ENCODE measurements at places on chromosomes 2 and 18.

- DNase-seq: no peak
Observed at GRCh38 chr2:38661306-38661705, 4.6 kb upstream of the GALM start.

- no peak for DNase-seq
Observed at GRCh38 chr18:9643549-9643948, 29.2 kb upstream of the PPP4R1 start.

GRCh38 chr2:130776550-130776949 lies 21.2 kb downstream of the AMER3 start:
- no peak for DNase-seq

- DNase-seq: no peak
Observed at GRCh38 chr18:23664674-23665073, 2.0 kb upstream of the ANKRD29 start.

DNA sequence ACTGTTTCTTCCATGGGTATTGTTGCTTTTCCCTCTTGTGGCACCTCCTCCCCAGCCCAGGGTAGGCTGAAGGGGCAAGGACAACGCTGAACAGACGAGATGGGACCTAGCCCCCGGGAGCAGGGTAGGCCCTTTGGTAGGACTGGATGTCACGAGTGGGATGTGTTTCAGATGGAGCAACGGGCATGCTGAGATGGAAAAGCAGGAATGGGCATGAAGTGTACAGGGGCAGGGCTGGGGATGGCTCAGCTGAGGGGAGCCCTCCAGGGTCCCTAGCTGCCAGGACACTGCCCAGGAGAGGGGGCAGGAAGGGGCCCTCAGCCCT lies 33.4 kb downstream of the ARHGEF4 start:
- no peak for DNase-seq

DNA sequence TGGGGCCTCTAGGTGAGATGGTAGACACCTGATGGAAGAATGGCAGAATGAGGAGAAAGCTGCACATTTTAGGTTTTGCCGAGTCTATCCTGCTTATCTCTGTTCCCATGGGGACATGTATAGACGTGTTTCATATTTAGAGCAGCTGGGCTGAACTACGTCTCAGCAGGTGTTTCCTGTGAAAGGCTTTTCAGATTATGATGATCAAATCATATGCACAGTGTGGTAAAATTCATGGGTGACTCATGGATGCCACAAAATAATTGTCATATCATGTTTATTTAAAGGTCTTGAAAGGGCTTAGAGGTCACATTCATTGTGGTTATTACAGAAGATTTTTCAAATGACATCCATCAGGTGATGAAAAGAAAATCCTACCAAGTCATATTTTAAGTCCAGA lies 90.5 kb downstream of the ICOS start:
- peak; percentile 45 for DNase-seq

DNA sequence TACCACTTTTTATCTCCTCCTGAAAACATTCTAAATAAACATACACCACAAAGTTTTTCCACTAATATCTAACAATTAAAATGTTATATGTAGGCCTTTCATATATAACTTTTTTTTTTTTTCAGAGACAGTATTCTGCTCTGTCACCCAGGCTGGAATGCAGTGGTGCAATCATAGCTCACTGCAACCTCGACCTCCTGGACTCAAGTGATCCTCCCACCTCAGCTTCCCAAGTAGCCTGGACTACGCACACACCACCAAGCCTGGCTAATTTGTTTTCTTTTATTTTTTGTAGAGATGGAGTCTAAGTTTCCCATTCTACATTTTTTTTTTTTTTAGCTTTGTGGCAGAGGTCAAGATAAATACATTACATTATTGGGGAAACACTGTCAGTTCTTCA lies 1612.6 kb upstream of the NXPH2 start:
- DNase-seq: no peak

DNA sequence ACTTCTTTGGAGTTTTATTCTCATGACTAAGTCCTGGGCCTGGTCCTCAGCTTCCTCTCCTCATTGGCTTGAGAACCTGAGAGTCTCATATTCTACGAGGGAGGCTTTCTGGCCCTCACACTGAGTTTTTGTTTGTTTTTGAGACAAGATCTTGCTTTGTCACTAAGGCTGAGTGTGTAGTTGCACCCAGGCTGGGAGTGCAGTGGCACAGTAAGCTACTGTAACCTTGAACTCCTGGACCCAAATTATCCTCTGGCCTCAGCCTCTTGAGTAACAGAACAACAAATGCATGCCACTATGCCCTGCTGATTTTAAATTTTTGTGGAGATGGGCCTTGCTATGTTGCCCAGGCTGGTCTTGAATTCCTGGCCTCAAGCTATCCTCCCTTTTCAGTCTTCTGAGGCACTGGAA lies 22.6 kb downstream of the PRKRA start:
- no peak for DNase-seq

GRCh38 chr18:58567453-58568196 lies 61.3 kb downstream of the ALPK2 start:
- no peak for DNase-seq

GRCh38 chr2:171160119-171160955 lies at the start of gene TLK1:
Gene TLK1 (minus strand): TSS chr2:171160893. CDS start chr2:171160428, 465 bp downstream.
- peak; percentile 85 for DNase-seq

DNA sequence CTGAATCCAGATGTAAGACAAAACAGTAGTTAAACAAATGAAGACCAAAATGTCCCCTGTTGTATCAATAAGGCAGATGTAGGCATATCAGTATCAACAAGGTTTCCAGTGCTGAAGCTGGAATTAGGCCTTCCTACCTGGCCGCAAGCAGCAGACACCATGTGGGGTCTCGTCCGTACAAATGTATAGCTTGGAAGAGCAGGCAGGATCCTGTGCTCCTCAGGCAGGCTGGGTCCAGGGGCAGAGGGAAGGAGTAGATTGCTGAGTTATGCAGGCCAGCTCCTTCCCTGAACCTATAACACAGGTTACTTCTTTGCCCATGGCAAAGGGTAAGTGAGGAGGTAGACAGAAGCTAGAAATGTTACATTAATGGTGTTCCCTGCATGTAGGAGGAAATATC lies 23.5 kb downstream of the NTSR2 start:
- no peak for DNase-seq

DNA sequence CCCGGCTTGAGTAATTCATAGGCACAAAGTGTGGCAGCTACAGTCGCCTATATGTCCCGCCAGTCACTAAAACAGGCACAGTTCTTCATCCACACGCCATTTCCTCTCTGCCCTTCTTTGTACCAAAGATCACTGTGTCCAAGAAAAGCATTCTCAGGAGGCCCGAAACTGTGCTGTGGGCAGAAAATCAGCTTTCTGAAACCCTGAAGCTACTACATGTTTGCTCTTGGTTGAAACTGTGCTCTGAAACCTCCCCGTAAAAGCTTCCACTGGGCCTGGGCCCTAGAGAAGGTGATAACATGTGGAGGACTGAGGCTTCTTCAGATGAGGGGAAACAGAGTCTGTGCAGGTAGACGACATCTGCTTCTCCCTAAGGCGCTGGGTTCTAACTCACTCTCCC lies 75.6 kb upstream of the ID2 start:
- DNase-seq: no peak

- DNase-seq: no peak
Observed at GRCh38 chr18:13491138-13491537, 235.2 kb downstream of the FAM210A start.

- DNase-seq: no peak
Observed at GRCh38 chr2:238640486-238640885, 207.4 kb upstream of the TWIST2 start.

DNA sequence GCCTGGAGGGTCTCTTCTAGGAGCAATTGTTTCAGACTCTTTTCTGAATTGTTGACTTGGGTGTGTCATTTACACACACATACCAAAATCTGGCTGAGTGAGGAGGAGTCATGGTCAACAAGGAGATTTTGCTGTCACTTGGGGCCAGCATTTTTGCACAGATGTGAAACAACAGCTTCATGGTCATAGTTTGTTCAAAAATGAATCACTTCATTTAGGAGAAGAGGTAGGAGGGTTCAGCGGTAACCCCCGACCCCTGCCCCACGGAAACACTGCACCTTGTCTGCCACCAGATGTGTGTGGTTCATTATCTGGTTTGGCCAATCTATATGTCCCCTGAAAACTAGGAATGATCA lies 42.2 kb downstream of the LBH start:
- DNase-seq: no peak

DNA sequence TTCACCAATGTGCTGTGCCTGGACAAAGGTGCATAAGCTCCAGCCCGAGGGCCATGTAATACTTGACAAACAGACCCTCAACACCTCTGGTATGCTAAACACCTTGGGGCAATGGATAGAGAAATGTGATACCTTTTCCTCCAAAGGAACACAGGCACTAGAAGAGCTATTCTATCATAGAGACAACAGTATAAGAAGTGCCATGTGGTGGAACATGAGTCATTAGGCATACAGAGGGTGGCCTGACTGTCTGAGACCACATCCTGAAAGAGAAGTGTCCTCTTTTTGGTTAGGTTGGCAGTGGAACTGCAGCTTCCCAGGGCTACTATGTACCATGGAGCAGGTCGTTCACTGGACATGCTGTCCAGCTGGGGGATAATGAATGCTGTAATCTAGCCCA lies 153.9 kb downstream of the INSIG2 start:
- DNase-seq: no peak

DNA sequence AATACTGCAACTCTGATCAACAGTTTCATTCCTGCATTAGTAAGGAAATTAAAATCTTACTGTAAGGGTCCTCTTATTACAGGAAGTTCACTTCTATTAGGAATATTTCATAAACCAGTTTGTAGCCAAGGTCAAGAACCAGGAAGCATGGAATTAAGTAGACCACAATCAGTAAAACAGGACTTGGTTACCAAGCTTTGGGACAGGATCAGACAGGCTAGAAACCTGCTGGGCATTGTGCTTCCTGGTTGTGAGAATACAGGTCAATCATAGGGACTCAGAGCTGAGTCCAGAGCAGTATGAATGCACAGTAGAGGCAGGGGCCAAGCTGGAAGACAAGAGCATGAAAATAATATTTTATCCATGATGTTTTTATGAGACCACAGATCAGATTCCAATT lies 248.0 kb downstream of the IKZF2 start:
- DNase-seq: no peak

- no peak for DNase-seq
Observed at GRCh38 chr2:112095681-112096080, 40.6 kb downstream of the TMEM87B start.

DNA sequence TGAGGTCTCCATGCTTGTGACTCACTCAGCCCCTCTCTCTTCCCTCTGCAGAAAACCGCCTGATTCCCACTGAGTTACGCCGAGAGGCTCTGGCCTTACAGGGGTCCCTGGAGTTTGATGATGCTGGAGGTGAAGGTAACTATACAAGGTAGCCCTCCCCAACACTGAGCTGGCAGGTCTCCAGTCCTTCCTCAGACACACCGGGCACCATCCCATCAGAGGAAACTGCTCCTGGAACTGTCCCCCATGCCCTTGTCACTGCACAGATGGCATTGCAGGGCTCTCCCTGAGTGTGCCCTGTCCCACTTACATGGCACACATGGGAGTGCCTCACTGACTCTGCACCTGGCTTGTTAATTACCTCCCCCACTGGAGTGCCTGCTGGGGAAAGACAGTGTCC lies 1.9 kb downstream of the IMP4 start:
- no peak for DNase-seq

- no peak for DNase-seq
Observed at GRCh38 chr2:197216361-197216979, 94.1 kb downstream of the ANKRD44 start.

GRCh38 chr2:109422758-109423500 lies 190.8 kb downstream of the SEPTIN10 start:
- no peak for DNase-seq

DNA sequence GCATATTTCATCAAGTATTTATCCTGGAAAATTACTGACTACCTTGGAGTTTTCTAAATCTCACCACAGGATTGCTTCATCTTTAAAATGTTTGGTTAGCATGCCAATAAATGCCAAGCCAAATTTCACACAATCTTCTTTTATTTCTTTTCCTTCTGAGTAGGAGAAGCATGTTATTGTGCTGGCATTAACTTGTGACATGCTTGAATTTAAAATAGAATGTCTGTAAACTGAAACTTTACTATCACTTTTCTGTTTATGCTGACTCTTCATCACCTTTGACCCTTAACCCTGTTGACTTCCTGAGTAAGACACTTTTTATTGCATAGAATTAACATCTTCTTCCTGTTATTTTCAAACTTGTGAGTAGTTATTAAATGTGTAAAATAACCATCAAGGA lies 56.2 kb upstream of the LRRTM4 start:
- no peak for DNase-seq

- no peak for DNase-seq
Observed at GRCh38 chr2:212794471-212794870, 255.9 kb upstream of the ERBB4 start.

- DNase-seq: no peak
Observed at GRCh38 chr2:1318366-1319009, 94.8 kb upstream of the TPO start.

- no peak for DNase-seq
Observed at GRCh38 chr2:69209482-69209881, 177.5 kb downstream of the GFPT1 start.

GRCh38 chr2:217223222-217223930 lies 363.5 kb upstream of the TNP1 start:
- peak; percentile 20 for DNase-seq

- peak; percentile 32 for DNase-seq
Observed at GRCh38 chr2:25341011-25341727, 556 bp downstream of the DNMT3A start.

GRCh38 chr2:166944909-166945308 lies 56.6 kb downstream of the XIRP2 start:
- no peak for DNase-seq

DNA sequence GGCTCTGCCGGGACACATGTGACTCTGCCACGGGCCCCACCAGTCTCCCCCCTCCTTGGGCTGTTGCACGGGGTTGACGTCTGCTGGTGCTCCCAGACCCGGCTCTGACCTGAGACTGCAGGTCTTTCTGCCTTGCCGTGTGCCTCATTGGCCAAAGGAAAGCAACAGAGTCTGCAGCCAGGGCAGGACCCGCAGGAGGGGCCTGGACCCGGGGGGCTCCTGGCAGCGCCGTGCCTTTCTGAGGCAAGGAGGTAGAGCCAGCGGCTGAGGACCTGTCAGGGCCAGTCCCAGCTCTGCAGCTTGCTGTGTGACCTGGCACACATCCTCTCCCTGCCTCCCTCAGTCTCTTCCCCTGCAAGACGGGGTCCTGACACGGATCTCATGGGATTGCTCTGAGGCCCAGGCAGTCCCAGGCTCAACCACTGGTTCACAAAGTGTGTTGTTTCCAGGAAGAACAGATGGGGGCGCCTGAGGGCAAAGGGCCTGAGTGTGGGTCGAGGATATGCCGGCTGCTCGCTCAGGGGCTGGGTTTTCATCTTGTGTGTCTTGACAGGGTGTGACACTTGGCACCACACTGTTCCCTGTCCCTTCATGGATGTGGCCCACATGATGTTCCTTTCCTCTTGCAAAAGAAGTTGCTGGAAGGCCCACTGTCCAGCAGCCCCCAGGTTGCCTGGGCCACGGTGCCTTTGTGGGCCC lies 9.0 kb downstream of the CAPN10 start:
- DNase-seq: peak; percentile 35

GRCh38 chr18:51007790-51008139 lies 22.2 kb upstream of the SMAD4 start:
- DNase-seq: no peak

GRCh38 chr2:10385501-10385900 lies 62.6 kb downstream of the ODC1 start:
- no peak for DNase-seq

GRCh38 chr2:210584834-210585233 lies 28.4 kb downstream of the CPS1 start:
- DNase-seq: no peak

- peak; percentile 31 for DNase-seq
Observed at GRCh38 chr2:85753525-85754312, at the start of gene ATOH8. Gene ATOH8 (plus strand): TSS chr2:85753991. CDS start chr2:85754190, 199 bp downstream.
